Osteocyte (in vitro differentiated cells): ENCODE measurements at places on chromosomes 4 and X.

- DNase-seq: no peak
Measured at GRCh38 chr4:38205261-38205660, 245.1 kb downstream of the PTTG2 start.

DNA sequence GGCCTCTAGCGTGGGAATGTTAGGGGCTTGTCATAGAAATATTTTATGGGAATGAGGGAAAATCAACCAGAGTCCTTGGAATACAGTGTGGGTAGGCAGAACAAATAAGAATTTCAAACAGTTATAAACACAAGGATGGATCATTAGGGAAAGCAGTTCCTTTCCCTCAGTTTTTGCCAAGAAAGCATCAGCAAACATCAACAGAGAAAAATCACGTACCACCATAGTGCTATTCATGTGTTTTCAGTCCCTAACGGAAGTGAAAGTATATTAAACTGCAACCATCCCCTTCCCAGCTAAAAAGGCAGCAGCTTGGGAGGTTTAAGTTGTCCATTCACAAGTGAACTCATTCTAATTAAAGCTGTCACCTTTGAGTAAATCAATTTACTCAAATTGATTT, 334.4 kb upstream of the PCDH18 start:
- no peak for DNase-seq

- no peak for DNase-seq
Measured at GRCh38 chr4:78796526-78796925, 20.4 kb downstream of the BMP2K start.

- no peak for DNase-seq
Measured at GRCh38 chr4:73872316-73873108, 3.3 kb downstream of the CXCL1 start.

GRCh38 chr4:81632581-81633299, 161.0 kb upstream of the RASGEF1B start:
- no peak for DNase-seq

GRCh38 chrX:99142745-99143144, 1267.3 kb downstream of the PCDH19 start:
- DNase-seq: no peak

DNA sequence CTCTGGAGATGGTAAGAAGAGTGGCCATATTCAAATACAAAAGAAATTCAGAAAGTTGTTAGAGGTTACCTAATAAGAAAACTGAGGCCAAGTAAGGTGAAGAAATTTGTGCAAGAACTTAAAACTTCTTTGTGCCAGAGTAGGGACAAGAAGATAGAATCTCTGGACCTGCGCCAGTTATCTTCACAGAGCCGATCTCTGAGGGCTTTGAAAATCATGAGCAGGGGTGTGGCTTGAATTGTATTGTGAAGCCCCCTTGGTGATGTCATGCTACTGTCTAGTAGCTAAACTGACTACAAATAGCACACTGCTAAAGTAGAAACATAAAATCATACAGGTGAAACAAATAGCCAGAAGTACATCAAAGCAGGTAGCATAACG, 184.6 kb downstream of the UGT8 start:
- DNase-seq: no peak

- DNase-seq: peak; percentile 86
Measured at GRCh38 chr4:73836373-73837279, at the start of gene CXCL6. Gene CXCL6 (plus strand): TSS chr4:73836678. CDS start chr4:73836751, 73 bp downstream.

GRCh38 chrX:129693354-129693753, 38.6 kb upstream of the APLN start:
- DNase-seq: peak; percentile 48

DNA sequence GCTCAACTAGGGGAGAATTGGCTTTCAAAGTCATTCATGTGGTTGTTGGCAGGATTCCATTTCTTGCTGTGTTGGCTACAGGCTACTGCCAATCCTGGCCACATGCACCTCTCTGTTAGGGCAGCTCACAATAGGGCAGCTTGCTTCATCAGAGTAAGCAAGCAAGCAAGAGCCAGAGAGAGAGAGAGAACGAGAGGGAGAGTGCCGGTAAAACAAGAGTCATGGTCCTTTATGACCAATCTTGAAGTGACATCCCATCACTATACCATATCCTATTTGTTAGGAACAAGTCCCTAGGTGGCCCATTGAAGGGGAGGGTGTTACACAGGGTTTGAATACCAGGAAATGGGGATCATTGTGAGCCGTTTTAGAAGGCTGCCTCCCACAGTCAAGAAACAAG, 33.0 kb upstream of the TLR2 start:
- no peak for DNase-seq

DNA sequence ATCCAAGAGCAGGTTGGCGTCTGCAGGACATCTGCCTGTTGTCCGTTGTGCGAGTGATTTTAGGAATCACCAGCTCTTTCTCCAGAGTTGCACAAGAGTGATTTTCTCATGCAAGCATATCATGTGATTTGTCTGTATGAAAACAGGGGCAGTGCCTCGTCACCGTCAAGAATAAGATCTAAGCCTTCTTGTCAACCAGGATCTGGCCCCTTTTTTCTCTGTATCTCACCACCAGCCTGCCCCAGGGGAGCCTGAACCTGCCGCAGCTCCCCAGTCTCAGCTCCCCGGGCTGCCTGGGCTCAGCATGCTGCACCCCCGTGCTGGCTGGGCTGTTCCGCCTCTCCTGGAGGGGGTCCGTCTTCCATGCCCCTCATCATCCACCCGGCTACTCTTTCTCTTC, 90.5 kb downstream of the STOX2 start:
- DNase-seq: no peak

DNA sequence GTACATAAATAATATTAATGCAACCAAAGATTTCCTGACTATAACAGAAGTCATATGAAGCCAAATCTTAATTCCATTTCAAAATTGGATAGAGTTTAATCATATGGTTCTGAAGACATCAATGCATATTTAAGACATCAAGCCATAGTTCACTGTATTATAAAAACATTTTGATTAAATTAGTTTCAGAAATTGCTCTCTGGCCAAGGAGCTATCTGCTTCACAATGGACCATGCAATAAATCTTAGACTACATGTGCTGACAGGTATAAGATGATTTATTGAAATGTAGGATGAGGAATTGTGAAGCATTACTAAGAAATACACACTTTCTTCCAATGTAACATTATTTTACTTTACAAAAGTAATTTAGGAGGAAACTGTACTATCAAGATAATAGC, 81.6 kb downstream of the MID1 start:
- no peak for DNase-seq

DNA sequence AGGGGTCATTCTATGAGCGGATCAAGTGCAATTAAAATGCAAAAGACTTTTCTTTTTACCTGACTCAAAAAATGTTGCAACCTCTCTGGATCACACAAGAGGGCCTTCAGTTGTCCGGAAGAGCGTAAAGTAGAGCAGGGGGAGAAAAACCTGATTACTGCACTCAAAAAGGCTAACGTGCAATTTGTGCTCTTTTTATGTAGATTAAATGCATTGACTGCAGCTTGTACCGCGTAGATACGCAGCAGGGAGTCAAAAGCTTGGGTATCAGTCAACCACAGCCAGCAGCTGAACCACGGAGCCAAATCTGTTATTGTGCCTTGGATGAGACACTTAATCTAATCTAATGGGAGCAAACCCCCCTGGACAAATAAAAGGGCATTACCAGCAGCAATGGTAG, 107.3 kb upstream of the RAI2 start:
- DNase-seq: no peak

DNA sequence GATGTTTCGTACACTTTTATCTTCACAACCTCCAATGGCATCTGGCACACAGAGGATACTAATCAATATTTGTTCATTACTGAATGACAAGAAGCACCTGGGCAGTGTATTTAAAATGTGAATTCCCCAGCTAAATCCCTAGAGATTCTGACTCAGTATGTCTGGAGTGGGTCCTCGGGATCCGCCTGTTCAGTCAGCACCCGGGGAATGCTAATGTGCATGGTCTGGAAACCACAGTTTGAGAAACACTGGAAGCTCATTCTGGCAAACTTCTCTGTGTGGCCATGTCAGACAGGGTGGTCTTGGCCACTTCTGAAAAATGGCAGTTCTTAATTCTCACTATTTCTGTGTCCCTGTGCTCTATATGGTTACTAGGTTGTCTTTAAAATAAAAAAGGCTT, 138.8 kb upstream of the VCX start:
- DNase-seq: no peak

GRCh38 chrX:119229253-119229615, 6.9 kb upstream of the PGRMC1 start:
- no peak for DNase-seq

DNA sequence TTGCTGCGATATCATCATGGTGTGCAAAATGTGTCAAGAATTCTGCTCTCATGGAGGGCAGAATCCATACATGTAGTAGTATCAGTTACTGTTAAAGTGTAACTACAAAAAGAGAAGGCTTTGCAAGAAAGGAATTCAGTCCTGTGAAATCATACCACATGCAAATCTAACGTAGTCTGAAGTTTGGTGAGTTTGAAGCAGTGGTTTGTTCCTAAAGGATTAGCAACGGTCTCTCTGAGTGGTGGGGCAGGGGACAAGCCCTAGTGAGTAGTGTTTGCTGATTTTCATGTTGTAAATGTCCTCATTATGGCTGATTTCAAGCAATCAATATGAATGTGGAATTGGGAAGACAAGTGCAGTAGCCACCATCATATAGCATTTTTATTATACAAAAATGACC, 47.1 kb upstream of the CLNK start:
- no peak for DNase-seq

GRCh38 chr4:12005471-12005870, 576.8 kb upstream of the HS3ST1 start:
- DNase-seq: no peak
